Daoy (cell line): ENCODE measurements at places on chromosomes 16 and 17. TPM values are rescaled to one million over a fixed set of nuclear protein-coding genes. Genes with fewer than 3 reads are reported as not detected.

SOST gene
- 0.29 TPM in 1 of 2 replicates, not detected in the other for total RNA-seq

- DNase-seq = peak; percentile 72
Observed at GRCh38 chr17:35089586-35090296, 26.2 kb upstream of the RFFL start.

DNA sequence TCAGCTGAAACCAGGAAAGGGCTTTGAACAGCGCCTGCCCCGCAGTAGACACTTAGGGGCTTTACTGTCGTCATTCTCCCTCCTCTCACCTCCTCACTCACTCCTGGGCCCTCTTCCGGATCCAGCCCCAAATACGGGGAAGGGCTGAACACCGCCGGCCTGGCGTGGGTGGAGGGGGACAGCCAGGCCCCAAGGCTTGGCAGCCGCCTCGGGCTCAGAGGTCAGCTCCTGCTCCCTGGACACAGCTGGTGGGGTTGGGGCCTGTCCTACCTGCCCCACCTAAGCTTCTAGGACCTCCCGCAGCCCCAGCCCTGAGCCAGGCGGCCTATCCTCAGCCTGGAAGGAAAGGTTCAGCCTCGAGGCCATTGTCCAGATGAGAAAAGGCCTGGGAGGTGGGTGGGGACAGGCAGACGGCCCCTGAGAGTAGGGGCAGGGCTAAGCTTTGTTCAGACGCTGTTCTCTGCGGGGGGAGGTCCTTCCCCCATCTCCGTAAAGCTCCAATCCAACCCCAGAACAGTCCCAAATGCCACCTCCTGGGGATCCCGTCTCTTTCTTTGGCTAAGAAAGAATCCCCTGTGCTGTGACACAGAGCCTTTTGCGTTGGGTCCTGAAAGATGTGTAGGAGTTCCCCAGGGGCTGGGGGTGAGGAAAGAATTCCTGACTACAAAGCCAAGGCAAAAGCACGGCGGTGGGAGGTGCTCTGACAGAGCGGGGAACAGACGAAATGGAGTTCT, 881 bp upstream of the LLGL1 start:
- DNase-seq = no peak

DNA sequence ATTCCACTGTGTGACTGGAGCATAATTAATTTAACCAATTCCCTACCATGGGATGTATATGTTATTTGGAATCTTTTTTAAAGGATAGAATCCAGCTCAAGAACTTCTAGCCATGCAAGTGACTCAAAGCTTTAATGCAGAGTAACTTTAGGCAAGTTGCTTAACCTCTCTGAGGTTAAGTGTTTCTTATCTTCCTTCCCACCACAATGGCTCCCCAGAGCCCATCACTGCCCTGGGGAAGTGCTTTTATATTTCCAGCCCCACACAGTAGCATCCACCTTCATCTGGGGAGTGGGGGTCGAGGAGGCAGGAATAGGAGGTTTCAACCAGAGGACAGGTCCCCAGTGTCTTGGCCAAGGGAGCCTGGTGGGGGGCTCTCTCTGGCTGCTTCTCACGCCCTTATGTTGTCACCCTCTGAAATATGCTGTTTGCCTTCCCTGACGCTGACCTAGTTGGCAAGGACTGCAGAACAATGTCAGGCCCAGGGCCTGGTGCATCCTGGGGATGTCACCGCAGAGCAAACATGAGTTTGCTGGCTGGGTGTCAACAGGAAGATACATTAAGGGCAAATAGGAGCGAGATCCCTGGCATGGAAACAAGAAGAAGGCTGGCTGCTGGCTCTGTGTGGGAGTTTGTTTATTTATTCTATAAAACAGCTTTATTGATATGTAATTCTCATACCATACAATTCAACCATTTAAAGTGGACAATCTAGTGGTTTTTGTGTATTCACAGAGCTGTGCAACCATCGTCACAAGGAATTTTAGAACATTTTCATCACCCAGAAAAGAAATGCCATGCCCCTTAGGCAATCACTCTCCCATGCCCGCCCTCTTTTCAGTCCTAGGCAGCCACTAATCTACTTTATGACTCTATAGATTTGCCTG, 46.6 kb upstream of the WSB1 start:
- DNase-seq = peak; percentile 93

DNA sequence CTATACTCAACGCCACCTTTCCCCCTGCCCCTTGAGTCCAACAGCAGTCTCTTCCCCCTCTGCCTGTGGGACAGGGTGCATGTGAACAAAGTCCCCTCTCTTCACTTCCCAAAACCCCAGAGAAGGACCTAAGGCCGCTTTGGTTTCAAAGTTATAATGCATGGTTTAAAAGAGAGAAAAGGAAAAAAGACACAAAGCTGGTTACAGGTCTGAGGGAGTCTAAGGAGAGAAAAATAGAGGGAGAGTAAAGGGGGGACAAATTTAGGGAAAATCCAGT, 1.1 kb upstream of the GABARAP start:
- no peak for DNase-seq

WFIKKN1 gene
- total RNA-seq = 0.09 TPM in 1 of 2 replicates, not detected in the other

DNA sequence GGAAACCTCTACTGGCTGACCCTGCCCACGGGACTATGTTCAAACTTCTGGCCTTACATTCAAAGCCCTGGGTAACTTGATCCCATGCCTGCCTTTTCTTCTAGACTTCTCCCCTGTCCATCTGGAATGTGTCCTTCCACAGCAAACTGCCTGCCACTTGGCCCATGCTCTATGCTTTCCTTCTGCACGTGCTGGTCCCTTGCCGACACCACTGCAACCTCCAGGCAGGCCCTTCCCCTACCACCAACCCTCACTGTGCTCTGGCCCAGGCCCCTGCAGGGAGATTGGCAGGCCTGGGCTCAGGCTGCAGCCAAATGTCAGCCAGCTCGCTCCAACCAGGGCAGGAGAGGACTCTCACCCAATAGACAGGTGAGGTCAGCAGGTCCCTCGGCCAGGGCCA, 11.0 kb downstream of the HSD11B2 start:
- no peak for DNase-seq

GRCh38 chr17:63486317-63487013, 9.6 kb downstream of the ACE start:
- DNase-seq = no peak

- DNase-seq = no peak
Observed at GRCh38 chr16:71927787-71928186, 32.5 kb downstream of the IST1 start.

DNA sequence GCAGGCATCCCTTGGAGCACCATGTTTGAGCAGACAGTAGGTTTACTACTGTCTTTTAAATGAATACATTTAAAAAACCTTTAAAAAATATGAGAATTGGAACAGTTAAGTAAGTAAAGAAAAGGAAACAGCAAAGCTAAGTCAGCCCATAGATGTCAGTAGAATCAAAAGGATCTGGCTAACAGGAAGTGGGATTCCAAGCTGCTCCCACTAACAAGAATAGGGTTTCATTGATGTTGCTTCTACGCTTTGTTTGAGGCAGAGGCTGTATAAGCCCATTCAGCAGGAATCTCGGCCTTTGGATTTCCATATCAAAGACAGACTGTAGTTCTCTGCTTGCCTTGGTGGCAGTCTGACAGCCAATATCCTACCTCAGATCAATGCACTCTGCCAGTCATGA, 122.9 kb upstream of the ELAC2 start:
- DNase-seq = peak; percentile 11
